Regular cardiac myocyte (primary cell): ENCODE measurements at places on chromosomes 13 and 19. TPM values are rescaled to one million over a fixed set of nuclear protein-coding genes. Genes with fewer than 3 reads are reported as not detected.

OSCAR gene
- 1.1 and 1.2 TPM in 2 replicates for total RNA-seq

AP1M2 gene
- 2.9 TPM in 1 of 2 replicates, not detected in the other for total RNA-seq

CD177 gene
- total RNA-seq: under 0.01 and 0.28 TPM in 2 replicates

BST2 gene
- total RNA-seq: 30.7 and 56.7 TPM in 2 replicates

FPR3 gene
- under 0.01 TPM in 1 of 2 replicates, not detected in the other for total RNA-seq

PSG6 gene
- 0.85 TPM in 1 of 2 replicates, not detected in the other for total RNA-seq

RGS9BP gene
- total RNA-seq: 0.38 and 0.56 TPM in 2 replicates

NAPSA gene
- total RNA-seq: 0.19 and 0.28 TPM in 2 replicates

ZNF563 gene
- 4.2 and 8.2 TPM in 2 replicates for total RNA-seq

CNN1 gene
- total RNA-seq: 10.2 and 56.1 TPM in 2 replicates

CYP4F22 gene
- not detected in 2 replicates for total RNA-seq

MEIOSIN gene
- total RNA-seq: not detected in 2 replicates

GPR183 gene
- total RNA-seq: 0.19 and 0.28 TPM in 2 replicates

FOXA3 gene
- under 0.01 TPM in 1 of 2 replicates, not detected in the other for total RNA-seq

RPS5 gene
- 2,110 and 2,179 TPM in 2 replicates for total RNA-seq

TRIP10 gene
- 38.1 and 46.0 TPM in 2 replicates for total RNA-seq

ZNF492 gene
- total RNA-seq: 0.28 and 1.2 TPM in 2 replicates

ADGRE2 gene
- under 0.01 and 2.9 TPM in 2 replicates for total RNA-seq

CGB7 gene
- total RNA-seq: 0.19 and 0.56 TPM in 2 replicates

STOML3 gene
- total RNA-seq: not detected in 2 replicates

IRGQ gene
- total RNA-seq: 14.9 and 19.9 TPM in 2 replicates

EHD2 gene
- 110 and 113 TPM in 2 replicates for total RNA-seq

GTPBP3 gene
- total RNA-seq: 12.4 and 12.8 TPM in 2 replicates

SMIM44 gene
- total RNA-seq: not detected in 2 replicates

RNF17 gene
- 0.28 TPM in 1 of 2 replicates, not detected in the other for total RNA-seq

LILRA1 gene
- total RNA-seq: not detected in 2 replicates

CYP2F1 gene
- total RNA-seq: under 0.01 TPM in 1 of 2 replicates, not detected in the other

PDX1 gene
- total RNA-seq: not detected in 2 replicates

ZNF615 gene
- total RNA-seq: 11.5 and 20.0 TPM in 2 replicates

SIGLEC6 gene
- not detected in 2 replicates for total RNA-seq

DHDH gene
- 0.38 and 0.56 TPM in 2 replicates for total RNA-seq

SACS gene
- 97.0 and 116 TPM in 2 replicates for total RNA-seq

ZNF525 gene
- 6.9 and 12.7 TPM in 2 replicates for total RNA-seq

ZNF260 gene
- total RNA-seq: 9.2 and 15.5 TPM in 2 replicates

CPB2 gene
- total RNA-seq: not detected in 2 replicates

SLC46A3 gene
- total RNA-seq: 2.1 and 11.0 TPM in 2 replicates

EPSTI1 gene
- 3.1 and 4.5 TPM in 2 replicates for total RNA-seq

LRRC25 gene
- under 0.01 TPM in 1 of 2 replicates, not detected in the other for total RNA-seq

TEX29 gene
- total RNA-seq: 0.38 TPM in 1 of 2 replicates, not detected in the other

UQCR11 gene
- 58.1 and 76.7 TPM in 2 replicates for total RNA-seq

YIPF2 gene
- 145 and 146 TPM in 2 replicates for total RNA-seq

MAB21L1 gene
- total RNA-seq: 1.1 and 1.9 TPM in 2 replicates

ADGRE3 gene
- not detected in 2 replicates for total RNA-seq

DAND5 gene
- not detected in 2 replicates for total RNA-seq

DZIP1 gene
- total RNA-seq: 33.8 and 34.1 TPM in 2 replicates

ZNF682 gene
- 1.7 and 3.9 TPM in 2 replicates for total RNA-seq

GRIN2D gene
- 0.28 and 0.38 TPM in 2 replicates for total RNA-seq

GAPDHS gene
- total RNA-seq: not detected in 2 replicates

TMEM238 gene
- total RNA-seq: 0.58 and 0.85 TPM in 2 replicates

LATS2 gene
- 11.0 and 11.7 TPM in 2 replicates for total RNA-seq
